Stimulated activated CD4-positive, alpha-beta T cell treated with anti-CD3 and anti-CD28 coated beads, TNF-alpha, amount 100 ng/mL, for 24 hours (primary cell): ENCODE measurements at places on chromosomes 7 and 10.

- no peak for DNase-seq
Measured at GRCh38 chr10:108598320-108598695, 1325.0 kb downstream of the XPNPEP1 start.

- DNase-seq: no peak
Measured at GRCh38 chr7:96203786-96204185, 118.1 kb downstream of the SLC25A13 start.

DNA sequence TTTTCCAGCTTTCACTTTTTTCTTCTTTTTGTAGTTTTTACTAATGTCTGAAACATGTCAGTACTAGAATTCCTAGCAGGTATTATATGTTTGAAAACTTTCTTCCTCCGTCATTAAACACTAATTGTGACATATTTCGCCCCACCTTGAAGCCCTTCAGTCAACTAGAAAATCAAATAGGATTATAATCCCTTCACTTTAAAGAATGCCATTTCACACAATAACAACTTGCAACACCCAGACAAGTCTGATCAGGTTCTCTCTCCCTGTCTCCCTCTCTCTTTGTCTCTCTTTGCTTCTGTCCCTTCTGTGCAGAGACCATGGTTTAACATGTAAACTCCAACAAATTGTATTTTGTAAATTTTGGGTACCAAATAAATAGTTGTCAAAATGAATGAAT lies 373.5 kb downstream of the SEMA3D start:
- no peak for DNase-seq

DNA sequence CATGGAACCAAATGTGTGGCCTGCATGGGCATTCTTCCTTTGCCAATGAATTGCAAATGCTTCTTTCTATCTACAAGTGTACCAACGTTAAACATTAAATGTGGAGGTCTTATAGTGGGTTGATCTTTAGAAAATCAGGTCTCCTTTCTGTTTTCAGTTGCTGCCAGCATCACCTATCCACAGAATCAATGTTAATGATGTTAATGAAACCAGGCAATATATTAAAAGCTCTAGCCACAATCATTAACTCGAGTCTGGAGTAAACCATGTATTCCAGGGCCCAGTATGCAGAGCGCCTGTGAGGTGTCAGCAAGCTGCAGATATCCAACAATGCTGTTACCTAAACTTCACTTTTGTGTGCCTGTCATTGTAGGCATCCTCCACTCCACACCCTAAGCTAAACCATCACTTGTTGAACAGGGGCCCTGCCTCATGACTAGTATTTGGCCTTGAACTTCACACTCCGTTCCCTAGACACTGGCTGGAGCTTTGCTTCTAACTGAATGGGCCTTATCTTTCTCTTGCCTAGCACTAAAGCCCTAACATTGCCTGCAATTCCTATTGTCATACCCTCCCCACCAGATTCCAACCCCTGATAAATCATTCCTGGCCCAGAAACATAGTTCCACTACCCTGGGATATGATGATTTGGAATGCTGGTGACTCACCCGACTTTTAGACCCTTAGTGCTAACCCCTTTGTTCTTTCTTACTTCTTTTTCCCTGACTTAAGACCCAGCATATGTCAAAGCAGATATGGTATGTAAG lies 24.3 kb upstream of the ITGB8 start:
- DNase-seq: no peak

GRCh38 chr10:27692663-27693062 lies 53.0 kb downstream of the MKX start:
- DNase-seq: no peak

GRCh38 chr7:24595671-24596418 lies 22.6 kb downstream of the PALS2 start:
- DNase-seq: no peak

- no peak for DNase-seq
Measured at GRCh38 chr10:12826800-12827372, 174.6 kb downstream of the CCDC3 start.

GRCh38 chr7:75537731-75538130 lies 45.6 kb downstream of the SPDYE5 start:
- no peak for DNase-seq

DNA sequence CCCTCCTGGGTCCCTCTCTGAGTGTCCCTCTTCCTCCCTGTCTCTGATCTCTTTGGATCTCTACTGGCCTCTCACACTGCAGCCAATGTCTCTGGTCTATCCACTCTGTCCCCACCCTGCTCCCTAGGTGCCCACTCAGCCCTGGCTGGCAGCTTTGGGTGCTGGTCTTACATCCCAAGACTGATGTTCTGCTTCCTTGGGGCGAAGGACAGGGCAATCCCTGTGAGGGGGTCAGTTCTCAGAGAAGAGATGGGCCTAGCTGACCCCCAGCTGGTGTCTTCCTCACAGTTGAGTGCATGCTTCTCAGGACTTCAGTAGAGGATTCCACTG lies 51.7 kb upstream of the CAMK2B start:
- no peak for DNase-seq

GRCh38 chr7:99027841-99028240 lies 116.1 kb downstream of the SMURF1 start:
- DNase-seq: no peak

- DNase-seq: no peak
Measured at GRCh38 chr7:151735186-151735850, 141.6 kb downstream of the PRKAG2 start.

DNA sequence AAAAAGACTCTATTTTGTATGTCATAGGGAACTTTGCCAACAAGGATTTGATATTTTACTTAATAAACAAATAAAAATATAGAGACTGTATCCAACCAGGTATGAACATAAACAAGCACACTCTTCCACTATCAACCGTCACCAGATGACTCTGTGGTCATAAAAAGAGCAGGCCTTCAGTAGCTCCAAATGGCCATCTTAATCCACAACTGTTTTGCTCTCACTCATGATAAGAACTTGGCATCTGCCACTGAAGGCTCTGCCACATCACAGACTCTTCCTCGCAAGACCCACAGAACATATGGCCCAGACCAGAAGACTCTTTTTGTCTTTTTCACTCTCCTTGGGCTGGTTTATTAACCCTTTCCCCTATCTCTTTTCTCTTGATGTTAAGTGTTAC lies 98.7 kb upstream of the POM121L12 start:
- DNase-seq: no peak

DNA sequence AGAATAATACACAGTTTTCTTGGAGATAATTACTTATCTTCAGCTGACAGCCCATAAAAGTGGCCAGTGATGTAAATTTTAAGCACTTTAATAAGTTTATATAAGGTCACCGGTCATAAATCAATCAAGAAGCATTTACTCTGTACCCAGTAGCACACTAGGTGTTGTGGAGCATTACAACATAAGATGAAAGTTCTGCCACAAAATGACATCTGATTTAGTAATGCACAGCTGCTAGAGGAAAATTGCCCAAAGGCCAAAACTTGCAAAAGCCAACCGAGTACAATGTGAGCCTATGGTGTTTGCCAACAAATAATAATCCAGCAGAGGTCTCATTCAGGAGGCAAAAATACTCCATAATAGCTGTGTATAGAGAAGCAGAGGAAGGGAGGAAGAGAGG lies 63.6 kb downstream of the GPR37 start:
- no peak for DNase-seq

GRCh38 chr10:31262672-31263071 lies 56.3 kb upstream of the ZEB1 start:
- no peak for DNase-seq

GRCh38 chr10:29603223-29603896 lies 31.4 kb downstream of the SVIL start:
- DNase-seq: no peak

DNA sequence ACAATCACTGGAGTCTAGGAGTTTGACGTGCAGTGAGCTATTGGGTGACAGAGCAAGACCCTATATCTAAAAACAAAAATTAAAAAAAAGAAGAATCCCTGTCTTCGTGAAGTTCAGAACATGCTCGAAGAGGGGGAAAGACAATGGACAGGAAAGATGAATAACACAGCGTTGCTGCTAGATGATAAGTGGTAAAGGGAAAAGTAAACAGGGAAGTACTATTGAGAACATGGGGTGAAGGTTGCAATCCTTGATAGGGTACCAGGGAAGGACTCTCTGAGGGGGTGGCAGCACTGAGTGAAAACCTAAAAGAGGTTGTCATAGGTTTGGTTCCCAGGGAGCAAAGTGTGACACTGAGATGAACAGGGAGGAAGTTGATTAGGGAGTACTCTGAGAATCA lies 2.8 kb upstream of the ABRAXAS2 start:
- DNase-seq: no peak

GRCh38 chr7:84479059-84479458 lies 284.5 kb upstream of the SEMA3A start:
- no peak for DNase-seq

GRCh38 chr10:67793313-67793712 lies 44.7 kb downstream of the DNAJC12 start:
- no peak for DNase-seq

DNA sequence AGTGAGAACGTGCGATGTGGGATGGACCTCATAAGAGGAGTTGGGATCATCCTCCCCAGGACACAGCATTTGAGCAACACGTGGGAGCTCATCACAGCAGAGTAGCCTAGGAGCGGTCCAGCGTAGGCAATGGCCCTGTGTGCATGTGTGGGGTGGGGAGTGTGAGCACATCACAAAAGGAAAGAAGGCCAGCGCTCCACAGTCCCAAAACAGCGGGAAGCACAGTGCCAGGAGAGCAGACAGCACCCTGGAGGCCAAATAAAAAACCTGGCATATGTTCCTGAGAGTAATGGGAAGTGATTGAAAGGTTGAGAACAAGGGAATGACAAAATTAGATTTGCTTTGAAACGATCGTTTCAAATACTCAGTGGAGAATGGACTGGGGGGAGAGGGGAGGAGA lies 226.0 kb downstream of the C7orf25 start:
- DNase-seq: no peak

DNA sequence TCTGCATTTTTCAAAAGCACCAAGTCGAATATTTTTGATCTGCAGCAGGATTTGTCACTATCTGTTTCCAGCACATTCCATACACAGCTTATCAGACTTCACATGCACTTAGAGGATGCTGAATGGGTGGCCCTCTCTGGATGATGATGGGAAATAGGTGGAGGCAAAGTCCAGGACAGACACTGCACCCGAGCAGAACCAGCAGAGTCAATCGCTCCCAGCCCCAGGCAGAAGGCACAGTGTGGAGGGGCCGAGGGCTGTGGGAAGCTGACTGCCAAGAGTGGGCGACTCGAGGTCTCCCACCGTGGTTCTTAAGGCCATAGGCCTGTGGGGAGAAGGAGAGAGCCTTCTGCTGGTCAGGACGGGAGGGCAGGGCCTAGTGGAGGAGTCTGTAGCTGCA lies 490.2 kb upstream of the MGMT start:
- no peak for DNase-seq

DNA sequence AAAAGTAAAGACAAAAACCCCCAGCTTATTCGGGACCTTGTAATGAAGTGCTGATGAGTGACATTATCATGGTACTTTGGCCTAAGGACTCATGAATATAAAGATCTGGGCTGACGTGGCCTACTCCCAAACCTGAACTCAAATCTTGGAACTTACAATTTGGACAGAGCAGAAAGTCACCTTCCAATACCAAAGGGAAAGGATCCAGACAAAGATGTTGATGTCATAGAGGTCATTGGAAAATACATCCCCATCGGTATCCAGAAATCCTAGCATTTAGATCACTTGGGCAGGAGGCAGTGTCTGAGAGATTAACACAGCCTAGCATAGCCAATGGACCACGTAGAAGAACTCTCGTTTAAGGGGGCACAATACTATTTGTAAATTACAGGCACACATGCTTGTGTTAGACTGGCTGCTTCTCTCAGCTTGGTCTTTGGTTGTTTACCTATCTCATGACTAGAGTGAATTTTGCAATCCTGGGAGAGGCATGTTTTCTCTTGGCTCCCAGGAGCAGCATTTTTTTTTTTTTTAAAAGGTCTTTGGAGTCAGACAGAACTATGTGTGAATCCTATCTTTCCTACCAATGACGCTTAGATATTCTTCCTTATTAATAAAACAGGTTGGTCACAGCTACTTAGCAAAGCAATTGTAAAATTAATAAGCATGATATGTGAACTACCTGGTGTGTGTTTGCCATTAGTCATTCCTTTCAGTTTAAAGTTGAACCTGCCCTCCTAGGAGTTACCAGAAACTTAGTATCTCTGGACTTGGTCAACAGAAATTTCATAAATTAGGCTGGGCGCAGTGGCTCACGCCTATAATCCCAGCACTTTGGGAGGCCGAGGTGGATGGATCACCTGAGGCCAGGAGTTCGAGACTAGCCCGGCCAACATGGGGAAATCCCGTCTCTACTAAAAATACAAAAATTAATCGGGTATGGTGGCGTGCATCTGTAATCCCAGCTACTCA lies 27.8 kb upstream of the MRPS33 start:
- no peak for DNase-seq

- no peak for DNase-seq
Measured at GRCh38 chr7:154480817-154481216, 428.6 kb downstream of the DPP6 start.

GRCh38 chr10:8103543-8103942 lies 49.1 kb downstream of the GATA3 start:
- no peak for DNase-seq

- DNase-seq: no peak
Measured at GRCh38 chr10:128073890-128074289, 52.3 kb downstream of the MKI67 start.

GRCh38 chr10:70481105-70481504 lies 2.5 kb downstream of the PALD1 start:
- DNase-seq: no peak

- no peak for DNase-seq
Measured at GRCh38 chr7:148918058-148918596, 34.0 kb upstream of the EZH2 start.

- DNase-seq: no peak
Measured at GRCh38 chr7:102184303-102184702, 102.4 kb upstream of the SH2B2 start.

- DNase-seq: no peak
Measured at GRCh38 chr10:132739225-132739613, 46.7 kb downstream of the NKX6-2 start.

GRCh38 chr10:73915206-73915851 lies 4.4 kb downstream of the PLAU start:
- no peak for DNase-seq

GRCh38 chr10:120732643-120733313 lies 118.4 kb upstream of the WDR11 start:
- no peak for DNase-seq

DNA sequence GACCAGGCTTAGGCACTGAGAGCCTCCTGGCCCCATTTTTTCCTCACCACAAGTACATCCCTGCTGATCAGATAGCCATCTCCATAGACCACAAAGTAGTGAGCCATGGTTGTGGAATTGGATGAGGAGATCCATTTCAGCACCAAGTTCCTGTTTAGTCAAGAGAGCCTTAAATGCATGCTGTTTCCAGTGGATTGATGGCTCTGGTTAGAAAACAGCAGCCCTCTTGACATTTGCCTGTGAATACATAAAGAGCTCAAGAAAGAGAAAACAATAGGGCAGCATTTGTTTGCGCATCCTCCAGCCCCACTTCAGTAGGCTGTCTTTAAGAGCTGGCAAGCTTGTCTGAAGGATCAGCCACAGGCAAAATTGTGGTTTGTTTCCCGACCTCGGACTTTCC lies 251.2 kb downstream of the POU6F2 start:
- DNase-seq: no peak

DNA sequence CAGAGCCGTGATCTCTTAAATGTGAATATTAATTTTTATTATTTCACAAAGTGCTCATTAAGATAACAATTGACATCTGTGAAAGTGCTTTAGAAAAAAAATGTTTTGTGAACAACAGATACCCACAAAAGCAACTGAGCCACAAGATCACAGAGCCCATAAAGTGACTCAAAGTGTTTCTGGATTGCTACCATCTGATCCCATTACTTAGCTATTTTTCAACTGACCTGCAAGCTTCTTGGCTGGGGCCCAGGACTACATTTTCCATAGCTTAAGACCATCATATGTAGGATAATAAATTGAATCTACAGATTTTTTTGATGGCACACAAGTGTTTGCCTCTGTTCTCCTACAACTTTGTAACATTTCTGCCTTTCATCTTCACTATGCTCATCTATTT lies 674.4 kb downstream of the PHTF2 start:
- DNase-seq: no peak
